SK-N-DZ (cell line): ENCODE measurements at places on chromosomes 11 and 22.

GRCh38 chr11:79294845-79295731 lies 145.7 kb downstream of the TENM4 start:
- no peak for DNase-seq

DNA sequence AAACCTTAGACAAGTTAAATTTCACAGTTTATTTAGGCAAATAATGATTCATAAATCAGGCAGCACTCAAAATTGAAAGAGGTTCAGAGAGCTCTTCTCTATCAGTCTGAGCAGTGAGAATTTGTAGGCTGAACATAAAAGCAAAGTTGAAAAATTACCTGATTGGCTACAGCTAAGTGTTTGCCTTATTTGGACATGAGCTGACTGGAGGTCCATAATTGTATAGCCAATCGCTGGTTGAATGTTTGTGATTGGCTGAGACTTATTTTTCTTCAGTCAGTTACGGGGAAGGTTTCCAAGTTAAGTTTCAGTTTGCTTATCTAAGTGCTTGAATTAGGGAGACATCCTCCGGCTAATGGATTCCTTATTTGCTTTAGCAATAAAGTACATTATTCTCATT lies 527.5 kb downstream of the CNTN5 start:
- DNase-seq: no peak

- DNase-seq: no peak
Observed at GRCh38 chr11:8342821-8343681, 79.4 kb upstream of the LMO1 start.

DNA sequence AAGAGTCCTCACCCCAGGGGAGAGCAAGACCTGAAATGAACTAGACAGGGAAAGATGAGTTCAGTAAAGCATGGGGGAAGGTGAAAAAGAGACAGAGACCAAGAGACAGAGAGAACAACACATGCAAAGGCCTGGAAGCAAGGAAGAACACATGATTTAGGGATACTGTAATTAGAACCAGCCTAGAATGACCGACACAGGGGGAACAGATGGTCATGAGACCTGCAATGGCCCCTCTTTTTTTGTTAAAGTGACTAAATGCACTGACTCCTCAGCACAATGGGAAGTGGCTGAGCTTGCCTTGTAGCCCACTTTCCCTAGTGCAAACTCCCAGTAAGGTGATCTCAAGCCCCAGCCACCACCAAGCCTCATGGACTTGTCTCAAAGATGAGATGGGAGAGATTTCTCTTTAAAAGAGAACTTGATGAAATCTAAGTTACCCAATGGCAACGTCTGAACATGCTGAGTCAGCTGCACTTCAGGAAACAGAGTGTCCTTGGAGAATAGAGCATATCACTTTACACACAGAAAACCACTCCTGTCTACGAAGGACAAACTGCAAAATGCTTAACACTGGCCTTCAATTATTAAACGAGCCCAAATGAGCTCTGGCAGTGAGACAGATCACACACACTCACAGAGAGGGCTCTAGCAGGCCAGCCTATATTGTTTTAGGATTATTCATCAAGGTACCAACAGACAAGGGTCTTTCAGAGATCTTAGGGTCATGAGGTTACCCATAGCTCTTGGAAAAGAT lies 91.0 kb downstream of the SERGEF start:
- no peak for DNase-seq

- no peak for DNase-seq
Observed at GRCh38 chr22:25566186-25566897, 1.9 kb downstream of the GRK3 start.

GRCh38 chr11:109940816-109941215 lies 152.4 kb upstream of the ZC3H12C start:
- no peak for DNase-seq

DNA sequence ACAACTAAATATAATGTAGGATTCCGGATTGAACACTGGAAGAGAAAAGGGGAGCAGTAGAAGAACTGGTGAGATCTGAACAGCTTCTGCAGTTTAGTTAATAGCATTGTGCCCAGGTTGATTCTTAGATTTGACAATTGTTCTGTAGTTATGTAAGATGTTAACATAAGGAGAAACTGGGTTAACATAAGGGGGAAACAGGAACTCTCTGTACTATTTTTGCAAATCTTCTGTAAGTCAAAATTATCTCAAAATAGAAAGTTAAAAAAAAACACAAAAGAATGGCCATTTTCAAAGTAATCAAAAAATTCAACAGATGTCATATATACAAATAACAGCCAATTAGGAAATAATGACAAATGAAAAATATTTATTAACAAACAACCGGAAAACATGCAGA lies 18.7 kb upstream of the LRP5 start:
- DNase-seq: no peak

GRCh38 chr11:76832361-76832760 lies 28.4 kb upstream of the ACER3 start:
- no peak for DNase-seq

- no peak for DNase-seq
Observed at GRCh38 chr11:67302571-67303131, 679 bp upstream of the SSH3 start.

- no peak for DNase-seq
Observed at GRCh38 chr11:16806791-16807190, 68.3 kb downstream of the C11orf58 start.

- DNase-seq: no peak
Observed at GRCh38 chr11:85626496-85626895, 648 bp downstream of the DLG2 start.

DNA sequence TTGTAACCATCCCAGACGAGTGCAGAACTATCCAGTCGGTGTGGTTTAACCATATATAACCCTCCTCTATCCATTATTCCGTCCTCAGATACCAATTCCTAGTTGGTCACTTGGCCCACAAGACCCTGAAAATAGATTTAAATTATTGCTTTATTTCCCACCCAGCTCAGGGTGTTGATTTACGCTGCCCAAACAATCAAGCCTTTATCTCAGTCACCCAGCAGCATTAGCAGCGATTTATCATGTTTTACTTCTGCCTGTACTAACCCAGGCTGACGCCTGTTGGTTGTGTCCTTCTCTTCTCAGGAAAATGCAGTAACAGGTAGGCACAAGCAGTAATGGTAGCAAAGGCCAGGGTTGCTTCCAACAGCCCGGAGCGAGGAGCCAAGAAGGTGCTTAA lies 81.2 kb downstream of the DSCAML1 start:
- DNase-seq: no peak

GRCh38 chr11:68099474-68100405 lies 21.4 kb downstream of the CHKA start:
- DNase-seq: no peak

GRCh38 chr11:81203876-81204275 lies 1529.8 kb downstream of the FAM181B start:
- DNase-seq: no peak

DNA sequence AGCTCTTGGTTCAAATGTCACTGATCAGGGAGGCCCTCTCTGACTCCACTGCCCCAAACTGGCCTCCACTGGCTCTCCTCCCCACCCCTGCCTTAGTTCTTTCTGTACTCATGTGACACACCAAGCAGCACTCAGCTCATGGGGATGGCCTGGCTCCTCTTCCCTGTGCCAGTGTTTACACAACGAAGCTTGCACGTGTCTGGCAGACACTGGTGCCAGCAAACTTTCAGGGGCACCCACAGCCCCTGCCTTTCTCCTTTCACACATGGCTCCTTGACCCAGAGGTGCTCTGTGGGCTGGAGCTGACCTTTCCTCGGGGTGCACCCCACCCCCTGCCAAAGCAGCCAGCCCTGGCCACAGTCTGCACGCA lies 37.6 kb upstream of the PARVG start:
- DNase-seq: no peak

- no peak for DNase-seq
Observed at GRCh38 chr11:134519390-134519750, 107.3 kb upstream of the B3GAT1 start.

- no peak for DNase-seq
Observed at GRCh38 chr11:2118677-2119076, 20.5 kb downstream of the IGF2 start.

GRCh38 chr22:50583294-50583861 lies 729 bp upstream of the CHKB start:
- no peak for DNase-seq

GRCh38 chr11:92962446-92962845 lies 7.0 kb upstream of the MTNR1B start:
- no peak for DNase-seq

- DNase-seq: no peak
Observed at GRCh38 chr11:68939583-68940555, 36.2 kb downstream of the IGHMBP2 start.

DNA sequence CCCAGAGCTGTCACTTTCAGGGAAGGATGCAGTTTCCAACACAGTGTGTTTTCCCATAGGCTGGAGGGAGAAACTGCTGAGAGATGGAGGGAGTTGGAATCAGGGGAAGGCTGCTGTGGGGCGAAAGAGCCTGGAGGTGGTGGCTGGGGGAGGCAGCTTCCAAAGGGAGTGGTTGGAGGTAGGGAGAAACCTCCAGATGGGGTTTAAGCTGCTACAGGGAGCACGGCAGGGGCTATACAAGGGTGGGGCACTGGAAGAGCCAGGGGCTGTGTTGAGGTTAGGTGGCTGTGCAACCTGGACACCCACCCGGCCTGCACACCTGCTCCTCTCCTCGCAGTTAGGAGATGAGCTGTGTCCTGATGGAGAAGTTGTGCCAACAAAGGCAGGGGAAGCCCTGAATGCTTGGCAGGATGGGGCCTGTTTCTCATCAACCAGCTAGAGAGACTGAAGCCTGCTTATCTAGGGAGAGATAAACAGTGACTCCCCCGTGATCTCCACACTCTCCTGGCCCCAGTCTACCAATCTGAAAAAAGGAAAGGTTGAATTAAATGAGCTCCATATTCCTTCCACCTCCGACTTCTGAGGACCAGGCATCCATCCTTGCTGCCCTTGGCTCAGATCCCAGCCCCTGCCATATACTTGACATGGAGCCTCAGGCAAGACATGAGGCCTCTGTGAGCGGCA lies 3.6 kb upstream of the SLCO2B1 start:
- DNase-seq: peak; percentile 47

- no peak for DNase-seq
Observed at GRCh38 chr11:57483562-57483918, 23.2 kb downstream of the RTN4RL2 start.

DNA sequence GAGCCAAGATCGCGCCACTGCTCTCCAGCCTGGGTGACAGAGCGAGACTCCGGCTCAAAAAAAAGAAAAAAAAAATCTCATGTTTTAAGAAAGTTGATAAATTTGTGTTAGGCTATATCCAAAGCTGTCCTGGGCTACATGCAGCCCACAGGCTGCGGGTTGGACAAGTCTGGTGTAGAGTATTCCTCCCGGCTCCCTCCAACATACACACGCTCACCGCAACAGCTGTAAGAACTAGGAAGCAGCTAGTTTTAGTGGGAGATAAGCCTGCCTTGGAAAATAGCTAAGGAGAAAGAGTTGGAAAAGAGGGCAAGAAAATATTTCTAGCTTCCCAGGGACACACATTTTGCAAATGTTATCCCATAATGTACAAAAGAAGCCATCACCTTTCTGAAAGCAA lies 46.6 kb downstream of the CELF1 start:
- DNase-seq: no peak

- no peak for DNase-seq
Observed at GRCh38 chr22:47152938-47153337, 390.5 kb downstream of the TBC1D22A start.

DNA sequence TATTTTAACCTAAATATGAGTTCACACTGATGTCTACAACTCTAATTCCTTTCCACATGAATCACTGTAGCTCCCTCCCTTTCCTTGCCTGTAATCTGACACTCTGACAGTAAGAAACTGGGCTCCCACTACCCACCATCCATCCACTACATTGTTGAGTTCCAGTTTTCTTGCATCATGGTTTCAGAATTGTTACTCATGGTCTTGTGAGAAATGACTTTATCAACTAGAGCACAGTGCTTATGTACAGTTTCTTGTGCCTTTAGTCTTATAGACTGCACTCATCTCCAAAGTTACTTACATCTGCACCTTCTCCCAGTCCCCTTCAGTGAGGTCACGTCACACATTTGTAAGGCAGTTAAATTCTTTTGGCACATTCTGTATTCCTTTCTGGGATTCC lies 78.6 kb downstream of the RTL6 start:
- DNase-seq: no peak

DNA sequence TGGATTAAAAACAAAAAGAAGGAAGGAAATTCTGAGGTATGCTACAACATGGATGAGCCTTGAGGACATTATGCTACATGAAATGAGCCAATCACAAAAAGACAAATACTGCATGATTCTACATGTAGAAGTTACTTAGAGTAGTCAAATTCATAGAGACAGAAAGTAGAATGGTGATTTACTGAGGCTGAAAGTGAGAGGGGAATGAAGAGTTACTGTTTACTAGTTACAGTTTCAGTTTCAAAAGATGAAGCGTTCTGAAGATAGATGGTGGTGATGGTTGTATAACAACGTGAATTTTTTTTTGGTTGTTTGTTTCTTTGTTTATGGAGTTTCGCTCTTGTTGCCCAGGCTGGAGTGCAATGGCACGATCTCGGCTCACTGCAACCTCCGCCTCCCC lies 9.5 kb downstream of the OR5P2 start:
- no peak for DNase-seq

DNA sequence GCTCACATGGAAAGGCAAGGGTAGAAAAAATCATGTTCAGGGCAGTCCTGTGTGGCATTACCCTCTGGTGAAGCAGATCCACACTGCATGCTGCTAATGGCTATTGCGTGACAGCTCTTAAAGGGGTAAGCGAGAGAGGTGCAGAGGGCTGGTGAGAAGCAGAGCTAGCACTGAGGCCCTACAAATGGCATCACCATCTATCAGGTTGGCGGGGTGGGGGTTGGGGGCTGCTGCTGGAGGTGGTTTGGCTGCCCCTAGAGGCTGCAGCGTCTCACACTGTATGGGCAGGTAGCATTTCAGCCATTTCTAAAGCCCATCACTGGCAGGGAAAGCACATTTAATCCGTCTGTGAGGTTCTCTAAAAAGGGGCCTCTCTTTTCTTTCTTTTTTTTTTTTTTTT lies 16.9 kb upstream of the TMA7B start:
- DNase-seq: no peak

- DNase-seq: peak; percentile 64
Observed at GRCh38 chr11:122215244-122215992, 99.4 kb upstream of the BLID start.

GRCh38 chr11:100831929-100832494 lies 144.9 kb downstream of the ARHGAP42 start:
- DNase-seq: no peak

GRCh38 chr11:86056351-86056854 lies 12.5 kb downstream of the PICALM start:
- DNase-seq: no peak

DNA sequence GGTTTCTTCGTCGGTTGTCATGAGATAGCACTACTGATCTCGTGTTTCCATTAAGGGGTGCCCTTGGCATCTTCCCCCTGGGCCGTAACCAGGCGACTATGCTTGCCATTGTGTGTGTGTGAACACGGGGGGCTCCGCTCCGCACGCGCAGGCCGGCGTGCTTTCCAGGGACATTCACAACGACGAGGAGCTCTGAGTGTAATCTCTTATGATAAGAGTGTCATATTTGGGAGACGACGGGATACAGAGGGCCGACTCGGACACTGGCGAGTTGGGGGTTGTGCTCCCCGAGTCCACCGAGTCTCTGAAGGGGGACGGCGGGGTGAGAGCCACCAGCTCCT lies 170.9 kb upstream of the CTSC start:
- no peak for DNase-seq

GRCh38 chr11:44528103-44528502 lies 37.4 kb upstream of the CD82 start:
- DNase-seq: no peak

- DNase-seq: no peak
Observed at GRCh38 chr22:38674888-38675287, 6.9 kb upstream of the TOMM22 start.

- DNase-seq: no peak
Observed at GRCh38 chr11:120569861-120570260, 58.3 kb downstream of the GRIK4 start.
